ENCODE measurements at places on chromosomes 16 and 17.

DNA sequence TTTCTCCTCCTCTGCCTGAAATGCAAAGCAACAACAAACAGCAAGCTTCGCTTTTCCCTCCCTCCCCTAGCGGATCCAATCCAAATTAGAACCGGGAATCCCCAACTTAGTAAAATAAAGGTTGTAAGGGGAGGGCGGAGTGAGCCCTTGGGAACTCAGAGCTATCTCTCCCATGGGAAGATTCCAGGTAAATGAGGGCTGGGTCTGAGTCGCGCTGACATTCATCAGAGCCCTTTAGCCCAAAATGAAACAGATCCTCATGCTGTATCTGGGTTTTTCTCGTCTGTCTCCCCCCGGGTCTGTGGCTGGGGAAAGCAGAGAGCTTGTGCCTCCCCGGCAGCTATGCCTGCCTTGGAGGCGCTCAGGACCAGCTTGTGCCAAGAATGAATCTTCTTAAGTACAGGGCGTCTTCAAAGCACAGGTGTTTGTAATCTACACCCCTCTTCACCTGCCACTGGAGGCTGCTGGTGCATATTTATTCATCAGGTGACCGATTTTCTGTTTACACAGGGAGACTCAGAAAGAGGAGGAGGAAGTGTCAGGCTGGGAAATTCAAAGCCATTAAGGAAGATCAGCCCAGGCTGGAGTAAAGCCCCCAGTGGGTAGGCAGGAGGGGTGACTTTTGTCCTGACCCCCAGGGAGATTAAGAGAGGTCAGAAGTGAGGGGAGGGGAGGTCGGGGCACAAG, 55.0 kb upstream of the GSE1 start:
- DNase-seq, result no peak

DNA sequence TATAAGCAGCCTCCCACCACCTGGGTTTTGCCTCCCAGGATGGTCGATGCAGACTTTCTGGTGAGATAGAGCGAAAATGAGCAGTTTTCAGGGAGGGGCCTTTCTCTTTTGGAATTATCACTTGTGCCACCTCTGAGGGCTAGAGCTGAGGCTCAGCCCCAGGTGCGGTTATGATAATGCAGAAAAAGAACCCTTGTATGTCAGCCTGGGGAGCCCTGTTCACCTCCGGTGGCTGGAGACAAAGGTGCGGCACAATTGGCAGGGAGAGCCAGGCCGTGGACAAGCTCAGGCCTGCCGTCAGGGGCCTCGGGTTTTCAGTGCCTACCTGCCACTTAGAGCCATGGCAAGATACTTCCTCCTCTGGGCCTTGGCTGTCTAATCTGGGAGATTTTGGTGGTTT, 4.4 kb downstream of the SCPEP1 start:
- no peak for DNase-seq

GRCh38 chr17:4318596-4318995, 47.9 kb downstream of the UBE2G1 start:
- DNase-seq, result peak; percentile 28

- no peak for DNase-seq
These were observed 398.8 kb downstream of the KIF2B start for GRCh38 chr17:54221499-54221898.

DNA sequence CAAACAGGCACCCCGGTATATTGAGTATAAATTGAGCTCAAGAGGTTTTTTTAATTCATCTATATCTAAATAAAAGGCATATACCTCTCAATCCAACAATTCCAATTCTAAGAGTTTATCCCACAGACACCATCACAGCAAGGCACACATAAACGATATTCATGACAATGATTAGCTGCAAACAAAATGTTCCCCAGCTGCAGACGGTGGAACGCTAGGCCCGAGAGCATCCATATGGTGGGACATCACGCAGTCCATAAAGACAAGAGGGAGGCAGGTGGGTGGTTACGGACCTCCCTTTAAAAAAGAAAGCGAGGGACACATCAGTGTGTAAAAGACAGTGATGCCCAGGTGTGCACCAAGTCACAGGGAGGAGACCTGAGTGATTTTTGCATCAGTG, 28.1 kb downstream of the MEAK7 start:
- DNase-seq, result no peak

DNA sequence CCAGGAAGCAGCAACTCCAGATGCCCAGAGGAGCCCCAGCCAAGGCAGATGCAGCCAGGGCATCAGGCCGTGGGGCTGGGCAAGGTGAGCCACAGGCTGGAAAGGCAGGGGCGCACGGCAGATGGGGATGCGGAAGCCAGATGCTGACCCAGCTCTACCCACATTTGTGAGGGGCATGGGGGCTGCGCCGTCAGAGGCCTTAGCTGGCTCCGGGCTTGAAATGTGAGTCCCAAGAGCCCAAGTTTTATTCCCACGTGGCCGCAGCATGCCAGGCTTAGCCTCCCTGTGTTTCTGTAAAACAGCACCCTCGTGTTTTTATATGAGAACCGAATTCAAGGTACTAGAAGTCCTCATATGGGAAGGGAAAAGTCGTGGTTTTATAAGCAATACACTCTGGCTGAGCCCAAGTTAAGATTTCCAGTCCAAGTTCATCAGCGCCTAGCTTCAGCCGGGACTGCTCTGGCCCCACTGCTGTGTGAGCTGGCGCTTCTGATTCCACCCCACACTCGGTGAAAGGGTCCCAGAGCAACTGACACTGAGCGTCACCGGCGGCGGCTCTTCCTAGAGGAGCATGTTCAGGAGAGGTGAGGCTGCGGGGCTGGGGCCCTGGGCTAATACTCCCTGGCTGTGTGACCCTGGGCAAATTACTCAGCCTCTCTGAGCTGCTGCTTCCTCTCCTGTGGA, 6.7 kb upstream of the C16orf95 start:
- no peak for DNase-seq

DNA sequence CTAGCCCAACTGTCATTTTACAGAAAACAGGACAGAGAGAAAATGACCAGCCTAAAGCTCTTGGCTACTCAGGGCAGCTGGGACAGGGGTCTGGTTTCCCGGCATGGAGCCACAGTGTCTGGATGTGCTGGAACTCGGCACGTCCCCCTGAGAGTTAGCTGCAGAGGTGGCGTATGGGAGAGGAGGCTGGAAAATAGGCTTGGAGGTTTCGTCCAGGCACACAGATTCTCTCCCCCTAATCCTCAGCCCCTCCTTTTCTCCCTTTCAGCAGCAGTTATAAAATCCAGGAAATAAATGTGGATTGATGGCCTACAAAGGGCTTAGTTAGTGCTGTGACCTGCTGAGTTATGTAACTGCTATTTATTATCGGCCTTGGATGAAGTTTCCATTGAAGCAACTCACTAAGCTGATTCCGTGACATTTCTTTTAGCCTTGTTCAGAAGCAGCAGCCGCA, 89.5 kb upstream of the TOB1 start:
- DNase-seq, result no peak

GRCh38 chr16:424033-424622, 1.3 kb upstream of the RAB11FIP3 start:
- DNase-seq, result no peak

- DNase-seq, result no peak
These were observed 25.6 kb downstream of the SOX9 start for GRCh38 chr17:72146371-72146770.

DNA sequence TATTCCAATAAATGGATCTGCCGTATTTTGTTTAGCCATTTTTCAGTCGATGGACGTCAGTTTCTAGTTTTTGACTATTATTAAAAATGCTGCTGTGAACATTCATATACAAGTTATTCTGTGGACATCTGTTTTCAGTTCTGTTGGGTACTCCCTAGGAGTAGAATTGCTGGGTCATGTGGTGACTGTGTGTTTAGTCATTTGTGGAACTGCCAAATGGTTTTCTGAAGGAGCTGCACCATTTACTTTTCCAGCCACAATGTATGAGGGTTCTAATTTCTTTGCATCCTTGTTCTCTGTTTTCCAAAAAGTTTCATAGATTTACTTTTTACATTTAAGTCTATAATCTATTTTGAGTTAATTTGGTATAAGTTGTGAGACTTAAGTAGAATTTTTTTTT, 29.5 kb downstream of the CYLD start:
- no peak for DNase-seq

DNA sequence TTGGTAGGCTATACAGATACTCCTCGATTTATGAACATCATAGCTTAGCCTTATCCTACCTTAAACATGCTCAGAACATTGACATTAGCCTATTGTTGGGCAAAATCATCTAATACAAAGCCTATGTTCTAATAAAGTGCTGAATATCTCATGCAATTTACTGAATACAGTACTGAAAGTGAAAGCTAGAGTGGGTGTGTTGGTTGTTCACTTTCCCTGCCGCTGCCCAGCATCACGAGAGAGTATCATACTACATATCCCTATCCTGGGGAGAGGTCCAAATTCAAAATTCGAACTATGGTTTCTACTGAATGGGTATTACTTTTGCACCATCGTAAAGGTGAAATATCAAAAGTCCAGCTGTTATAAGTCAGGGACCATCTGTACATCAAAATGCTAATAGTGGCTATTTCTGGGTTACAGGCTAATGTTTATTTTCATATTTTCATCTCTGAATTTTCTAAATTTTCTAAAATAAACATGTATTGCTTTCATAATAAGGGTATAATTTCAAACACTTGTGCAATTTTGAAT, 54.5 kb downstream of the NACA2 start:
- peak; percentile 41 for DNase-seq

DNA sequence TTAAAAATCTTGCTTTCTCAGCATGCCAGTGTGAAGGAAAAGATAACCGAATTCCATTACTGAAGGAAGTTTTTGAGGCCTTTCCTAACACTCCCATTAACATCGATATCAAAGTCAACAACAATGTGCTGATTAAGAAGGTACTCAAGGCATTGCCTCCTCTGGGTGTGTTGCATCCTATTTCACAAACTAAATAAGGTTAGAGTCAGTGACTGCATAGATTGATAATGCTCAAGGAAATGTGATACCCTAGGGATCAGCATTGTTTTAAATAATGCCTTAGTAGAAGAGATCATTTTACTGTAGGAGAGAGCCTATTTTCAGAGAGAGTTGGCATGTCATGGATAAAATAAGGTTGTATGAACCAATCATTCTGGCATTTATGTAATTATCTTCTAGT, 36.8 kb downstream of the GDPD1 start:
- no peak for DNase-seq

DNA sequence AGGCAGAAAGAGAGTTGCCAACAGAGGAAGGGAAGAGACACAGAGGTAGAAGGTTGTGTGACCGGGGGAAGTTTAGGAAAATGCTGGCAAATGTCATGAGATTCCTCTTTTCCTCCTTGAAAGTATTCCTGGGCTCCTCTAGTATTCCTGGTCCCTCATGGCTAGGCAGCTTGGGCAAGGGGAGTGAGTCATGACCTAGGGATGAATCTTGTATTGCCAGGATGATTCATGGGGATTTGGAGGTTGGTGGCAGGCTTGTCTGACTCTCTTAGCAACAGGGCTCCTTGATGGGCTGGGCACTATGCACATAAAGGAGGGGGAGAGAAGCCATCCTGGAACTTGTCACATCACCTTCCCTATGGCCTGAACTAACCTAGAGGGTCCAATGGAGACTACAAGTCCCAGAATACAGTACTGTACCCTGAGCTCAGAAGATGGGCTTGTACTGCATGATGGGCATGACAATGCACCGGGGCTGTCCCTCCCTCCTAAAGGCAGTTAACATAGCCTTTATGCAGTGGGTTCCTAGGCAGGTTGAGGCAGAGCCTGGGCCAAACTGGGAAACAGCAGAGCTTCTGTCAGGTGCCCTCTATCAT, 2.1 kb upstream of the SEZ6 start:
- no peak for DNase-seq

DNA sequence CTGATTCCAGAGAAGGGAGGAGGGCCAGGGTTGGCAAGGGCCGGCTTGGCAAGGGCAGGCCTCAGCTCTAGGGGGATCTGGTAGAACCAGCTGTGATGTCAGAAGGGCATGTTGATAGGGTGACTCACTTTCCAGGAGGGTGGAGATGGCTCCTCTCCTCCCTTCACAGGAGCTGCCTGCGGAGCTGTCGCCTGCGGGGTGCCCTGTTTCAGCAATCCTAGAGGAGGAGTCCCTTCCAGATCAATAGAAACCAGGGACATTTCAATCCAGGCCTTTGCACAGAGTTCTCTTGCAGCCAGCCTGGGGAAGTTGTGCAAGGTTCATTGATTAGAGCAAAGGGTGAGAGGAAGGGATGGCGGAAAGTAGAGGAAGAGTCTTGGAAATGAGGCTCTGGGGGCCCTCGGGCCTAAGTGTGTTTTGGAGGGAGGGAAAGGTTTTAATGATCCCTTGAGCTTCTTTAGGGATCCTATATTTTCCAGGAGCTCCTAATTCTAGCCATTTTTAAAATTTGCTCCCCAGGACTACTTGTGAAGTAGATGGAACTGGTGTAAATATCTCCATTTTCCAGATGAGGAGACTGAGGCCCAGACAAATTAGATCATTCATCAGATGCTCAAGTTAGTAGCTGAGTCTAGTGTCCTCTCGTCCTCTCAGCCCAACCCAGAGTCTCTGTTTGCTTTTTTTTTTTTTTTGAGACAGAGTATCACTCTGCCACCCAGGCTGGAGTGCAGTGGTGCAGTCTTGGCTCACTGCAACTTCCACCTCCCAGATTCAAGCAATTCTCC, 24.8 kb upstream of the CSNK2A2 start:
- no peak for DNase-seq

DNA sequence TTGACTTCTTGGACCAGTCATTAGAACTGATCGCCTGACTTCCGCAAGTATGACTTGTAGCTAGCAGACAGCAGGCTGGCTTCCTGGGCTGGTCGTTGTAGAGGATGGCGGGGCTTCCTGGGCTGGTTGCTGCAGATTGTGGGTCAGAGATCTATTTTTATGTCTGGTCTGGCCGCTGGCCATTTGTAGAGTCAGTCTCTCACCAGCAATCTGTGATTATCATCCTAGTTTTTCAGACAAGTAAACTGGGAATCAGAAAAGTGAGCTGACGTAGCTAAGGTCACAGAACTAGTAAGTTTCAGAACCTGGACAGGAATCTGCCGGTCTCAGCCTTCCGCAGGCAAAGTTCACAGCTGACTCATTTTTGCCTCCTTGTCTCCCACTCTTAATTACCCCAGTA, 19.1 kb downstream of the GPR142 start:
- no peak for DNase-seq

- no peak for DNase-seq
These were observed 41.4 kb downstream of the KSR1 start for GRCh38 chr17:27497696-27498095.

DNA sequence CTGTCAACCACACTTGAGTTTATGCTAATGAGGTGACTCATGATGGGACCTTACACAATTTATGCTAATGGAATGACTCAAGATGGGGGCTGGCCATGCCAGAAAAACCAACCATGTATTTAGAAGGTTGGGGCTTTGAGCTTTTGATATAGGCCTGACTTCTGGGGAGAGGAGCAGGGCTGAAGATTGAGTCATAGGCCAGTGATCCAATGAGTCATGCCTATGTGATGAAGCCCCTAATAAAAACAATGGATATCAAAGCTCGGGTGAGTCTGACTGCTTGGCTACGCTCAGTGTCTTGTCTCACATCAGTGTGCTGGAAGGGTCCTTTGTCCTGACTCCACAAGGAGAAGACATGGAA, 7.3 kb downstream of the MFSD6L start:
- peak; percentile 27 for DNase-seq
